Tibial nerve (tissue), 4 donors: ENCODE measurements at places on chromosomes 7 and 10. TPM values are rescaled to one million over a fixed set of nuclear protein-coding genes. Genes with fewer than 3 reads are reported as not detected.

DNA sequence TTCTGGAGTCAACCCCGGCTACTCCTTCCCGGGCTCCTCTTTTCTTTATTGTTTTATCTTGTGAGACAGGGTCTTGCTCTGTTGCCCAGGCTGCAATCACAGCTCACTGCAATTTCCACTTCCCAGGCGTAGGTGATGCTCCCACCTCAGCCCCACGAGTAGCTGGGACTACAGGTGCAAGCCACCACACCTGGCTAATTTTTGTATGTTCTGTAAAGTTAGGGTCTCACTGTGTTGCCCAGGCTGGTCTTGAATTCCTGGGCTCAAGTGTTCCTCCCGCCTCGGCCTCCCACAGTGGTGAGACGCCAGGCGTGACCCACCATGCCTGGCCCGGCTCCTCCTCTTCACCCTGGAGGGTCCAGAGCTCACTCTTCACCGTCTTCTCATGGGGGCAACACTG is 15.3 kb upstream of the PDGFA start:
- no peaks in the 10 kb centered on the region for H3K4me1 ChIP-seq
- H3K27me3 ChIP-seq = no peaks in the 10 kb centered on the region
- H3K36me3 ChIP-seq = no peaks in the 10 kb centered on the region
- no peak for DNase-seq
- H3K27ac ChIP-seq = no peak overlapping the region

The PRLHR gene
- not detected for total RNA-seq

GRCh38 chr7:102064361-102065025 is 222.2 kb upstream of the SH2B2 start:
- H3K27ac ChIP-seq = no peak overlapping the region
- no peak overlapping the region for H3K4me3 ChIP-seq

The DCLRE1A gene
- total RNA-seq = 4.9 TPM

GRCh38 chr7:79529214-79529880 is 75.9 kb upstream of the MAGI2 start:
- no peaks in the 10 kb centered on the region for H3K36me3 ChIP-seq
- peaks cover 13% of the 10 kb centered on the region for H3K4me1 ChIP-seq
- H3K4me3 ChIP-seq = no peak overlapping the region
- DNase-seq = no peak
- H3K27me3 ChIP-seq = no peaks in the 10 kb centered on the region

DNA sequence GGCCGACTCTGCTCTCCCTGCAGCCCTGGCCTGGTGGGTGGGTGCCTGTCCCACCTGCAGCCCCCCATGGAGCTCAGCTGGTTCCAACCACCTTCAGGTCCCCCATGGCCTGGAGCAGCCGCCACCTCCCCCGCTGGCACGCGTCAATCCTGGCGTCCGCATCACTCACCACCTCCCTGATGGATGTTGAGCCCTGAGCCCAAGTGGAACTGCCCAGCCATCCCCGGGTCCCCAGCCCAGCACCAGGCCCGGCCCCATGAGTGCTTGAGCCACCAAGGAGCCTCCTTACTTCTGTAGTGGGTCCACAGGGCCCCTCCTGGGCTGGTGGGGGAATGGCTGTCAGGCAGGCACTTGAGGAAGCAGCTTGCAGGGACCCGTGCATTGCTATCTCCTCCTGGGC is 14.6 kb downstream of the AGAP3 start:
- H3K36me3 ChIP-seq = peaks cover 10% of the 10 kb centered on the region
- no peak for DNase-seq
- no peak overlapping the region for H3K4me3 ChIP-seq
- H3K4me1 ChIP-seq = peaks cover under 1% of the 10 kb centered on the region

The CALHM1 gene
- total RNA-seq = not detected

- H3K27me3 ChIP-seq = no peaks in the 10 kb centered on the region
- no peaks in the 10 kb centered on the region for H3K36me3 ChIP-seq
- no peaks in the 10 kb centered on the region for H3K4me1 ChIP-seq
- H3K27ac ChIP-seq = no peak overlapping the region
These were observed 131.8 kb downstream of the ADK start for GRCh38 chr10:74282848-74283210.

- peaks cover 67% of the 10 kb centered on the region for H3K36me3 ChIP-seq
- H3K4me1 ChIP-seq = no peaks in the 10 kb centered on the region
- H3K27ac ChIP-seq = no peak overlapping the region
- H3K4me3 ChIP-seq = no peak overlapping the region
- DNase-seq = no peak
These were observed 61.5 kb downstream of the GDI2 start for GRCh38 chr10:5751601-5752253.

The HABP2 gene
- total RNA-seq = not detected

DNA sequence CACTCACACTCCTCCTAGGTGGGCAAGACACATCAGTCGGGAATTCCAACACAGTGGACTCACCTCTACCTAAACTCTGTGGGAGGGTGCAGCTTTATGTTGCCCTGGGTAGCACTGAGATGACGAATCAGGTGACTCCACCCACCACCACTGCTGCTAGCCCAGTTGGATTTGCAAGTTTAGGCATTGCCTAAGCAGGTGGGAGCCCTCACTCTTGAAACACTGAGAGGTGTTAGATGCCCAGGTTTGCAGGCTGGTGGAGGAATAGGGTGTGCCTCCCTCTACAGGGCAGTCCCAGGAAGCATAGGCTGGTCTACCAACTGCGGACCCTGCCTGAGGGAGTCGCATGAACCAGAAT is 708.9 kb downstream of the POM121L12 start:
- no peak overlapping the region for H3K4me3 ChIP-seq
- H3K4me1 ChIP-seq = no peaks in the 10 kb centered on the region
- H3K36me3 ChIP-seq = no peaks in the 10 kb centered on the region
- DNase-seq = no peak

- H3K27ac ChIP-seq = no peak overlapping the region
- no peak for DNase-seq
These were observed 327.4 kb downstream of the PLXNA4 start for GRCh38 chr7:132248841-132249240.

The SPDYE1 gene
- not detected for total RNA-seq

The ATOH7 gene
- total RNA-seq = not detected
